GM13977 (cell line): ENCODE measurements at places on chromosomes 3 and 15.

DNA sequence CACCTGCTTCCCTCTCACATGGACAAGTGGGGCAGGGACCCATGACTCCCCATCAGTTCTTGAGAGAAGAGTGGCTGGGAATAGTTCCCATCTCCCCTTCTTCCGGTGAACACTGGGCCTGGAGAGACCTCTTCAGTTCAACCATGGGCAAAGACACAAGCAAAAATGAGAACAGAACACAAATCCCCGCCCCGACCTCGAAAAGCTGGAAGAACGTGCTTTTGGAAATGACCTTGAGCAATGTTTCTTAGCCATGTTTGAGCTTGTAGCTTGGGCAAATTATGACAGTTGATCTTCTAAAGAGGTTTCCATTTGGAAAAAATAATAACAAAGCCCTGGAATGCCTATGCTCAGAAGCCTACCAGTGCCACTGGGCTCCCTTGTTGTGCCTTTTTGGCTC is 59.0 kb downstream of the FAM174B start:
- DNase-seq = no peak

DNA sequence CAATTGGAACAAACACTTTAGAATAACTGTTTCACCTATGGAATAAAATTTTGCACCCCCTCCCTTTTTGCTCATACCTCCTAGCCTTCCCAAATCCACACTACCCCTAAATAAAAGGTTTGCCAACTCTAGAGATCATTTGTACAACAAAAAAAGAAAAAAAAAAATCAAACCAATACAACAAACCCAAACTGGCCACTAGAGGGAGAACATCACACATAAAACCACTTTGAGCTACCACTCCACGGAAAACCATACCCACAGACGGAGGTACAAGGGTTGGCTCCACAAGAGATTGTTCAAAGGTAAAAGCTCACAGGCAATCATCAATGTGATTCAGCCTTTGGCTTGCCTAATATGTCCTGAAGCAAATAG is 47.6 kb downstream of the SETMAR start:
- peak; percentile 66 for DNase-seq

- no peak for DNase-seq
Observed at GRCh38 chr15:54046093-54046492, 67.9 kb downstream of the UNC13C start.

DNA sequence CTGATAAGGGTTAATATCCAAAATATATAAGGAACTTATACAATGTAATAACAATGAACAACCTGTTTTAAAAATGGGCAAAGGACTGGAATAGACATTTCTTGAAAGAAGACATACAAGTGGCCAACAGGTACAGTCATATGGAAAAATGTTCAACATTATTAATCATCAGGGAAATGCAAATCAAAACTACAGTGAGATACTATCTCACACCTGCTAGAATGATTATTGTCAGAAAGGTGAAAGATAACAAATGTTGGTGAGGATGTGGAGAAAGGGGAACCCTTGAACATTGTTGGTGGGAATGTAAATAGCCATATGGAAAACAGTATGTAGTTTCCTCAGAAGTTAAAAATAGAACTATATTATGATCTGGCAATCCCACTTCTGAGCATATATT is 20.4 kb downstream of the GOLM2 start:
- DNase-seq = no peak

DNA sequence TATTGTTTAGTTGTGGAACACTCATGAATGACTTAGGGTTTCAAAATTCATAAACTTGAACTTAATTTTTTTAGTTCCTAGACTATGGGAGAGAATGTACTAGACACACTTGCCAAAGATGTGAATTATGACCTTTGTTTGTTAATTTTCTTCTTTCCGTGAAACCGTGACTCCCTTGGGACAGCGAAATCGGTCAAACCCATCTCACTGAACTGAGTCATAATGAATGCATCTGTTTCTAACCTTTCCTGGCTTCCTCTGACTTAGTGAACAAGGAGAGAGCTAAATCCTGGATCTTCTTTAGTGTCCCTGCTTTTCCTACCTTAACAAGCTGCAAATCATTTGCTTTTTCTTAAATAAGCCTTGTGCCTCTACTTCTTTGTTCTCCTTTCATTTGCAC is 85.5 kb downstream of the LARS2 start:
- DNase-seq = no peak

DNA sequence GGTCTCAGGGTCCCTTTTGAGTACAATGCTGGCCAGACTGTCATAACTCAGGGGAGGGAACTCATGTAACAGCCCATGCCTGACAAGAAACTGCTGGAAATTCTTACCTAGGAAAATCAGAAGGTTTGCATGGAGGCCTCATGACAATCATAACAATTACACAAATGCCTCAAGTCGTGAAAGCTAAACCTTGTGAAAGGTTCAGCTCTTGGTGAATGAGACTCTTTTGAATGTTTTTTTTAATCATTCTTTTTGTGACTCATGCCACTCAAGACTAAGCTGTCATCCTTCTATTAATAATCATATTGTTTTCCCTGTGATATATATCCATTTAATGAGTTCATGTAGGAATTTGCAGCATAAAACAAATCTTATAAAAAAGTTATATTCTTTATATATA is 61.4 kb upstream of the LEKR1 start:
- no peak for DNase-seq

- no peak for DNase-seq
Observed at GRCh38 chr3:157922614-157923013, 183.6 kb downstream of the SHOX2 start.

- no peak for DNase-seq
Observed at GRCh38 chr15:95604634-95605036, 725.9 kb upstream of the NR2F2 start.

DNA sequence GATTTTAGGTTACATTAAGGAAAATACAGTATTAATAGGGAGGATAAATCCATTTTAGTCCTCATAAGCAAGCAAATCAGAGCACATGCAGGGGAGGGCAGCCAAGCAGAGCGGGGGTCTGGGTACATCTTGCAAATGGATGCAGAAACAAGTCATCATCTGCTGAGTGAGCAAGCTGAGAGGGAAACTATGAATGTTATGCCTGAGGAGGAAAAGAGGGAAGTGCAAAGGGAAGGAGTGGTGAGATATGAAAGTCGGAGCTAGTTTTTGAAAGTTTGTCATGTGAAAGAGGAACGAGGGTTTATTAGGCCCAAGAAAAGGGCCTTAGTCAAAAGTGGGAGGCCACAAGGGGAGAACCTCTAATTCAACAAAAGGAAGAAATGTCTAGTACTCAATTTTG is 15.4 kb downstream of the PTX3 start:
- no peak for DNase-seq

DNA sequence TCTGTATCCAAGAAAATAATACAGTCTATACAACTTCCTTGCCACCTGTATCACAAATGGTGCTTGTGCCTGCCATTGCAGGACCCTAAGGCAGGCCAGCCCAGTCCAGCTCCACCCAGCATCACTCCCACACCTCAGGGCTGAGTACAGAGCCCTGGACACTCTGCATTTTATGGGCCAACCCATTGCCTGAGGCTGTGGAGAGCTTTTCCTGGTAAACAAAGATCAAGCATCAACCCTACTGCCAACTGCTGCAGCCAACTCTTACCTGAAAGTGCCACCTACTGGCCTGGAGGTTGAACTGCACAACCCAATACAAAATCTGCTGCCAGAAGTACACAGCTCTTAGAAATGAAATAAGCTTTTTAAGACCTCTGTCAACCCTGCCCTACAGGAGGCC is 1082.2 kb downstream of the NAALADL2 start:
- peak; percentile 33 for DNase-seq

DNA sequence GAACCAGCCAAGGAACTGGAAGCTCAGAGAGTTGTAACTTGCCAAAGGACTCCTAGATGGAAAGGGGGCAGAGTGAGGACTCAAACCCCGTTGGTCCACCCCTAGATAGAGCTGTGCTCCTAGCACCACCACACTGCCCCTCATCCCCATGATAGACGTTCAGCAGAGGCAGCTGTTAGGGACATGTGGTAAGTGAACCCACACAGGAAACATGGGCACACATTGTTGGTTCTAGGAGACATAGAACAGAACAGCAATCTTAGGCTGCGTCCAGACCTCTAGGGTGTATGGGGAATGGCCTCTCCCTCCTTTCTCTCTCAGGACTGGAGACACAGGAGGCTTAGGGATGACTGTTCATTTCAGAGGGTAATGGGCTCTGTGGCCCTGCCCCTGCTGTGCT is 102.7 kb downstream of the ANP32A start:
- DNase-seq = no peak

GRCh38 chr15:67172172-67172571 is 82.3 kb downstream of the AAGAB start:
- no peak for DNase-seq

- DNase-seq = no peak
Observed at GRCh38 chr3:83513677-83514076, 1445.1 kb upstream of the CADM2 start.

- no peak for DNase-seq
Observed at GRCh38 chr15:71218272-71218805, 103.1 kb downstream of the THSD4 start.

DNA sequence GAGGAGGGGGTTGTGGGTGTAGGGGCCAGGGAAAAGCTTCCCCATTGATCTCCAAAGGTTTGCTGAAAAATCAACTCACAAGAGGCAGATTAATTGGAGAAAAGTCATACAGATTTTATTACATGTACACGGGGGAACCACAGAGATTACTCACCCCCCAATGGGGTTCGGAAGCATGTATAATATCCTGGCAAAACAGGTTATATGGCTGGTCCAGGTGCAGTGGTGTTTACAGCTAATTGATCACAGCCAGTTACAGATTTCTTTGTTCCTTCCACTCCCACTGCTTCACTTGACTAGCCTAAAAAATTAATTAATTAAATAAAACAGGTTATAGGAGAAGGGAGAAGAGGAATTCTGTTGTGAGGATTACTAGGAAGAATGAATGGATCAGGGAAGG is 22.4 kb downstream of the PRKCI start:
- DNase-seq = no peak

DNA sequence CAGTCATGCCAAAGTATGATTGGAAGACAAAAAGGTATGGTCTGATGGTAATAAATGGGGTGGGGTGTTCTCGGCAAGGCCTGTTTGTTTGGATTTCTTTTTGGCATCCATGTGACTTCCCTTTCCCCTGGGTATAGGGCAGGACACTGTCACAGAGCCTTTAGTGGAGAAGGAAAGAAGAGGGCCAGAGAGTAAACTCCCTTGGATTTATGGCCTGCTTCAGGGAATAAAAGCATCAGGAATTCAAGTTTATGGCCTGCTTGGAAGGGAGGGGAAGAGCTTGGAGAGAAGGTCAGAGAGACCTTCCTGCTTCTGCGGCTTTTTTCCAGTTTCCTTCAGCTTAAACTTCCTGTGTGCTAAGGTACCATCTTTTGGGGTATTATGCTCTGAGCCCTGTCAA is 179.4 kb upstream of the ADAMTS9 start:
- DNase-seq = no peak

DNA sequence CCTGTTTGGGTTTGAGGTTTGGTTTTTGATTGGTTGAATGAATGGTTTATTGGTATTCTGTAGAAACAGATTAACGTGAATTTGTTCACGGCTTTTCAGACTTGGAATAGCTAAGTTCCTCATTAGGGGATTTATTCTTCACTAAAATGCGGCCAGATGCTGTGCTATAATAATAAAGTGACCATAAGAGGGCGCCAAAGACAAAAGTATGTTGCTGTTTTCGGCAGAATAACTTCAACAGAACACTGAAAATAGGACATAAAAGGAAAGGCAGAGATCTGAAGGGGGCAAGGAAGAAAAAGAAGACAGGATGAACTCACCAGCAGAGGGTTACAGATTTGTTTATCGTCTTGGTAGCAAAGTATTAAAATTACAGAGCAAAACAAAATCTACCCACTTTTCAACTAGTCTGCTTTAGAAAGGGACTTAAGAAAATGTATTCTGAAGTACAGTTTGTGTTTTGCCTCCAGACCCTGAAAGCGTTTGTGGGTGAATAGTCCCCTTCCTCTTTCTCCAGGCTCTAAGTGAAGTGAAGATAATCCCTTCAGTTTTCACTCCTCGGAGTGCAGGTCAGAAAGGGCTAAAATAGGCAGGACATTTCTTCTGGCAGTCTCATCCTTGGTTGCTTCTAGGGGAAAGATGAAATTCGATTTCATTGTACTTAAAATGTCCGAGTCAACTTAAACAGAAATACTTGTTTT is 147.6 kb downstream of the IL20RB start:
- peak; percentile 40 for DNase-seq

DNA sequence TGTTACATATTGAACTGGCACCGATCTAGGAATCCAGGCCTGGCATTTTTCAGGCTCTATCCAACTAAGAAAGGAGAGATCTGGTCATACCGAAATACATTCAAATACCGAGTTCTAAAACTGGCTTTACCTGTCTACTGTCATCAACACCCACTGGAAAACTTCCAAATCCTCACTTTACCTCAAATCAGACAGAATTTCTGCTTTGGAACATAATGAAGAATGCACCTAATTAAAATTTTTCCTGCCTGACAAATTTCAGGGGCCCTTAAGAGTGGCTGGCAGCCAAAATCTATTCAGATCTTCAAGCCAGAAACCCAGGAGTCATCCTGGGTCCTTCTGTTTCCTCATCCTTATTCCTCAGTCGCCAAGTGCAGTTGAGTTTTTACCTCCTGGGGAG is 198.6 kb upstream of the FEZF2 start:
- no peak for DNase-seq

DNA sequence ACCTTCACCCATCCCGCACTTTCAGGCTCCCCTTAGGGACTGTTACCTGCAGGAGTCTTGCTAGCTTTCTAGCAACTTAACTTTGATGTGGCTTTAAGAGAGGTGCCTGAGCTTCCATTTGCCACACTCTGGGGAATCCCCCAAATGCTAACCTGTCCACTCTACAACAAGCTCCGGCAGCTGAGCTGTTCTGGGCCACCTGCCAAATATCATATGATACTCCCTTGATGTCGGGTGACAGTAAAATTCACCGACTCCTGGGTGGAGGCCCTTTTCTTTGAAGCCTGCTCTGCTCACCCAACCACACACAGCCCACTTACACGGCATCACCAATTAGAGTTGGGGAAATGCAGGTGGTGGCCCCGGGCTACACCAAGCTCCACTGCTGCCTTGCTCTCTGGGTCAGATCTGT is 38.0 kb upstream of the XCR1 start:
- peak; percentile 38 for DNase-seq

GRCh38 chr15:31550211-31550977 is 223.8 kb downstream of the KLF13 start:
- DNase-seq = no peak

- DNase-seq = peak; percentile 75
Observed at GRCh38 chr3:49901366-49902339, 2.0 kb downstream of the MST1R start.

GRCh38 chr3:138348754-138349739 is 668 bp downstream of the MRAS start:
- no peak for DNase-seq

GRCh38 chr3:151168269-151169094 is 34.5 kb downstream of the GPR171 start:
- peak; percentile 47 for DNase-seq

- DNase-seq = no peak
Observed at GRCh38 chr3:77179762-77180161, 139.9 kb downstream of the ROBO2 start.
